ENCODE measurements at places on chromosomes 16 and 17.

DNA sequence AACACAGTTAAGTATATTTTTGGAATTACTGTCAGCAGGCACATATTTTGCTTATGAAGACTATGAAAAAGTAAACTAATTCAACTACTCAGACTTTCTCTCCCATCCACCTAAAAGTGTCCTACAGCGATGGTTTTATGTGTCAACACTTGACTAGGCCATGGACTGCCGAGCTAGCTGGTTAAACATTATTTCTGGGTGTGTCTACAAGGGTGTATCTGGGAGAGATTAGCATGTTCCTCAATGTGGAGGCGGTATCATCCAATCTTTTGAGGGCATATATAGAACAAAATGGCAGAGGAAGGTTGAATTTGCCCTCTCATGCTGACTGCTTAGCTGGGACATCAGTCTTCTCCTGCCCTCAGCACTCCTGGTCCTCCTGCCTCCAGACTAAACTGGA lies 82.7 kb upstream of the CDYL2 start:
- no peak for DNase-seq

- DNase-seq = peak; percentile 60
Measured at GRCh38 chr16:71629278-71630016, 3.5 kb downstream of the MARVELD3 start.

GRCh38 chr17:9432134-9432885 lies 143.3 kb downstream of the STX8 start:
- DNase-seq = no peak

DNA sequence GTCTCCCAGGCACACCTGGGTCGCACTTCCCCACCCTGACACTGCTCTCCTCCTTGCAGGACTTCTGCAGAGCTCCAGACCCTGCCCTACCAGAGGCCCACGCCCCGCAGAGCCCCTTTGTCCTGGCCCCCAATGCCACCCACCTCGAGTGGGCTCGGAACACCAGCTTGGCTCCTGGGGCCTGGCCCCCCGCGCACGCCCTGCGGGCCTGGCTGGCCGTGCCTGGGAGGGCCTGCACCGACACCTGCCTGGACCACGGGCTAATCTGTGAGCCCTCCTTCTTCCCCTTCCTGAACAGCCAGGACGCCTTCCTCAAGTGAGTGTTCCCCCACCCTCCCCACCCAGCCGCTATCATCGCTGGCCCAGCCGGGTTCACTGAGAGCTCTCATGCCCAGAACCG lies 79.6 kb downstream of the MGAT5B start:
- DNase-seq = no peak

DNA sequence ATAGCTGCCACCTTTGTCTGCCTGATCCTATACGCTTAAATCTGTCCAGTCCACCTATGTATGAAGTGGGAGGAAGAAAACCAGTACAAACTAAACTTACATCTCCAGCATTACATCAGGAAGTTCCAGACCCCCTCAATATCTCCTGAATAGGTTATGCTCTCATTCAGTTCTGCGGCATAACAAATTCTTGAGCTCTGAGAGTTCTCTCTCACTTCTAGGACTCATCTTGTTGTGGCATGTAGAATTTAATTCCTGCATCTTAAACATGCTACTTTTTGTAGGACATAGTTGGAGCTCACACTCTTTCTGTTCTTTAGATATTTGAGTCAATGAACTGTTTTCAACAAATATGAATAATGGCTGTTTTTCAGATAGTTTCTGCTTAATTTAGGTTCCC lies 662.5 kb downstream of the CDH11 start:
- DNase-seq = no peak

GRCh38 chr17:34879146-34879545 lies 82.1 kb downstream of the CCT6B start:
- DNase-seq = no peak

DNA sequence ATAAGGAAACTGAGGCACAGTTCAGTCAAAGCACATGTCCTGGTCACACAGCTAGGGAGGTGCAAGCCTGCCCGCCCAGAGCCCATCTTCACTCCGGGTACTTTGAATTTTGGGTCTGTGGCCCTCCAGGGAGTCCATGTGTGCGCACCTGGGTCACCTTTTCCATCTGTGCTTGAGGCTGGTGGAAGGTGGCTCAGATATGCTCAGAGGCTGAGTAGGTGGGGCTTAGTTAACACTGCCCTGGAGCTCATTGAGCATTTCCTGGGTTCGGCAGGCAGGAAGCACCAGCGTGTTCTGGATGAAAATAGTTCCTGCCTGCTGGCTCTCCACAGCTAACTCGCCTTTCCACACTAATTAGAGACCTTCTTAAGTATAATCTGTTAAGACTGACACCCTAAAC lies 19.2 kb downstream of the FAM234A start:
- DNase-seq = no peak

DNA sequence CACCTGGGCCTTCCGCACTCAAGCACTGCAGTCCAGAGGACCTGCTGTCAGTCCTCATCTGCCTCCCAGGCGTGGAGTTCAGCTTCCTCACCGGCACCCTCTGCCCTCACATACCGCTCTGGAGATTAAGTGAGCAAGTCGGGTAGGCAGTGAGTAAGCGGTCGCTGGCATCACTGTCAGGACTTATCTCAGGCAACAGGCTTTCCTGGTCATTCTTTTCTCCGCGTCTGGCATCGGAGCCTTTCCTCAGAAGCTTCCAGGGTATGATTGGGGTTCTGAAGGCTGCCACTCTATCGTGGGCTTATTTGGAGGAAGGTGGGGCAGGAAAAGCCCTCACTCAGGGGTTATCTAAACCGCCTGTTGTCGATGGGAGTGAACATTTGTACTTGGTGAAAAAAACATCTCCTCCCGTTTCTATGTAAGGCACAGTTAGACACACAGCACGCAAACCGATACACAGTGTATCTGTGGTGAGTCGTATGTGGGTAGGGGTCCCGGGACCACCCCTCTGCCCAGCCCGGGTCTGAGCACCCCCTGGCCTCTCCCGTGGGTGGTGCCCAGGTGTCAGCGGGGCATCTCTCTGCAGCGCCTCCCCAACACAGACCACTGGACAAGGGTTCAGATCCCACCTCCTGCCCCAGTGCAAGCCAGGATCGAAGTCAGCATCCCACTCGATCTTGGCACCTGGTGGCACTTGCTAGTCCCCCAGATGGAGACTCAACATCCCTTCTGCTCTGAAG lies 92.5 kb upstream of the PLCG2 start:
- no peak for DNase-seq

GRCh38 chr17:70310221-70310672 lies 140.9 kb downstream of the KCNJ2 start:
- DNase-seq = no peak

- no peak for DNase-seq
Measured at GRCh38 chr16:49554681-49555080, 181.1 kb downstream of the C16orf78 start.

DNA sequence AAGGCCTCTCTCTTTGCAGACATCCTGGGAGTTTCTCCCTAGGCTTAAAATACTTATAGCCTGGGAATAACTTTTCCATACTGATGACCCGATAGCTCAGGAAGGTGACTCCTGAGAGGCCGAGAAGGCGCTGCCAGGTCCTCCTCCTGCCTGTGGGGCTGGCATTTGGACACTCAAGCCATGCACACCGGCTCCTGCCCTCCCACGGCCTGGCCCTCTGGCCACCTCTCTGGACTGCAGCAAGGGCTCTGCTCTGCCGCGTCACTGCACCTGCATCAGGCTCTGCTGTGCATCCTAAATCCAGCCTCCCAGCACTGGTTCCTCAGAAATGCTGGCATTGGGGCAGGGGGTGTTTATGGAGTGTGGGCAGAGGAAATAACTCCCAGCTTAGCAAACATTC lies 14.2 kb downstream of the KCNG4 start:
- DNase-seq = no peak

- no peak for DNase-seq
Measured at GRCh38 chr17:31825961-31826691, 32.9 kb downstream of the COPRS start.

DNA sequence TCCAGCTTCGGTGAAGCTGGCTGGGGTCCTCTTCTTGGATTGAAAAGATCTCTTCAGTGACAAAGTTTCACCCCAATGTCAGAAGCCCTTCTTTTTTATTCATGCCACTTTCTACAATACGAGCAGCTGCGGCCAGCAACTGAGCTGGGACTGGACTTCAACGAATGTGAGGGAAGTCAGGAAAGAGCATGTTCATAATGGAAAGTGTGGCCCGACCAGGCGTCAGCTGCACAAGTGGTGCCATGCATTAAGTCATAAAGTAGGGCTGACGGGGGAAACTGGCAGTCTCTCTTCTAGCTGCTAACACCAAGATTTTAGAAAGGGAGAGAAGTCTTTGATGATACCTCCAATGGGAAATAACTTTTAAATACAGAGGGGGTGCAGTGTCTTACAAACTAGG lies 192.6 kb downstream of the PARN start:
- DNase-seq = no peak

DNA sequence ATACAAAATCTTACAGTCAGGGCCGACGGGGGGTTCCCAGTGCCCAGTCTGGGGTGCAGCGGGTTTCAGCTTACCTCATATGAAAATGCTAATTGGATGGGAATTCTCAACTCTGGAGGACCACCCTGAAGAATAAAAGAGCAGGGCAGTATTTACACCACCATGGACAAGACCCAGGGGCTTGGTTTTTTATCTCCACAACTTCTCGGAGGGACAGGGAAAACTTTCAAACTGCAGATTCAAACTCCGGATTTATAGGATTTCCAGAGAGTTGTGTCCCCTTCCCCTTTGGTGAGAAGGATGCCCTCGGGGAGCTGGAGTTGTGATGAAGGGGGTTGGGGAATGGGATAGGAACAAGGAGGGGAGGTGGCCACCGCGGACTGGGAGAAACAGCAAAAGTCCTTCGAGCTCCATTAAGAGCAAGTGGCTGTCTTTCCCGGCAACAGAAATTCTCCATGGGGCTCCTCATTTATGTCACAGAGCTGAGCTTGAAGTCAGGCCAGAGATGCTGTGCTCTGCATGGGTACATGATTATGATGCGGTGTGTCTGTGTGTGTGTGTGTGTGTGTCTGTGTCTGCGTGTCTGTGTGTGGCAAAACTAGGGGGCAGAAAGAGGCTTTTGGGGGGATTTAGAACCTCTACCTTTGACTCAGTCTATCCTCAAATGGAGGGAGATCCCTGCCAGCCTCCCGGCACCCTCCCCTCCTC lies 15.7 kb downstream of the FOXL1 start:
- DNase-seq = no peak

DNA sequence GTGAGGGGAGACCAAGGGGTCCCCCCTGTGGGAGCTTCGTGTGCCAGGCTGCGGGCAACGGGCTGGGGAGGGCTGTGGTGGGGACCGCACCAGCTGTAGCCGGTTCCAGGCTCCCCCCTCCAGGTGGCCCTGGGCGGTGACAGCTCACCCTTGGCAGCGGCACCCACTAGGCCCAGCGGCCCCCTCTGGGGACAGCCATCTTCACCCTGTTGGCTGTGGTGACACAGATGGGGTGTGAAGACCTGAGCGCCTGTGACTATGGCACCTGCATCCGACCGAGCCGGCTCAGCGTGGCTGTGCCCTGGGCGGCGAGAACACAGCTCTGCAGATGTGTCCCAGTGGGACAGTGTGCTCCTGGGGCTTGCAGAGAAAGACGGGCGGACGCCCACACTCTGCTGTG lies 1.1 kb upstream of the C1QTNF8 start:
- DNase-seq = no peak

DNA sequence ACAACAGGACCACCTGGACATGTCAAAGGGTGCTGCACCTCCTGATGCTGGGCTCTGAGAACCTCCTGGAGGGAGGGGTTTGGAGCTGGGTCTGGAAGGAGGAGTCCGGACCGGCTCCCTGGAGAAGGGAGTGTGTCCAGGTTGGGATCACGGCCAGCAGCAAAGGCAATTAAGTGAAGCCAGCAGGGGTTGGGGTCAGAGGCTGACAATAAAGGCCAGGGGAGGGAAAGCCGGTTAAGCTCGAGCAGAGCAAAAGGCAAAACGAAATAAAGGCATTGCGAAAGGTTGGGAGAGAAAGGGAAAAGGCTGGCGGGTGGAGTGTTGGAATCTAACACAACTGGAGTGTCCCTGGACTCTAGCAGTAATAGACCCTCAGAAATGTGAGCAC lies 992 bp upstream of the CACNG4 start:
- DNase-seq = no peak

DNA sequence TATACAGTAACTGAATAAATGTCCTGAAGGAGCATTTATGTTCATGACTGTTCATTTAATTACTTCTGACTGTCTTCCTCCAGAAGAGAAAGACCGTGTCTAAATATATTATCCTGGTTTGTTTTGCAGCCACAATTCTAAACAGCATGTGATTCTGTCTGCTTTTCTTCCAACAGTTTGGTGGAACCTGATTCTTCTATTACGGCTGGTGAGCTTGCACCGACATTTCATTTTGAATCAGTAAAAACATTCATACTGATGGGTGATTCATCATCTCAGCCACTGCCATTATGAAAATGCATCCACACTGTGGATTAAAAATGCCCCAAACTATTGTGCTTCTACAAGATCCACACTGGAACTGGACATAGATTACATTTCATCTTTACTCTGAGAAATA lies 16.9 kb downstream of the KNOP1 start:
- no peak for DNase-seq

- DNase-seq = no peak
Measured at GRCh38 chr17:50459756-50460155, 8.9 kb downstream of the CHAD start.

GRCh38 chr17:69588827-69589239 lies 174.3 kb downstream of the MAP2K6 start:
- DNase-seq = no peak

GRCh38 chr16:72317446-72317845 lies 145.5 kb upstream of the PMFBP1 start:
- DNase-seq = no peak

DNA sequence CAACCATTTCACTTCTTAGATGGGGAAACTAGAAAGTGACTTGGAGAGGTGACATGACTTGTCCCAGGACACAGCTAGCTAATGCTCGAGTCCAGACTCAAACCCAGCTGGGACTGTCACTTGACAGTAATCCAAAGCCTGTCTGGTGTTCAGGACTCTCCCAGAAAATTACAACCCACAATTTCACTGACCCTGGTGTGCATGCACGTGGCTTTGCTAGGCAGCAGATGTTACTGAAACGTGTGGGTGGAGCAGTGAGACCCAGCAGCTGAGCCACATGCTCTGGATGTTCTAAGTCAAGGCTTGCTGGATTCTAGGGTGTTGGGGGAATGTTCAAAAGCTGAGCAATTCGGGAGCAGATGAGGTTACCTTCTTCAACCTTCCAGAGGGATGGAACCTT lies 364.6 kb downstream of the GRIN2A start:
- no peak for DNase-seq

Measured in NCI-H2081 (cell line).